ENCODE measurements at places on chromosomes 2 and 18.
A peak's percentile ranks its signal among the peaks of the same experiment; 100 is the strongest.

GRCh38 chr2:172449911-172450550 lies 22.6 kb downstream of the ITGA6 start:
- DNase-seq: no peak

GRCh38 chr2:80499095-80499494 lies 194.5 kb upstream of the LRRTM1 start:
- DNase-seq: no peak

GRCh38 chr18:59881728-59882656 lies 17.8 kb upstream of the PMAIP1 start:
- no peak for DNase-seq

DNA sequence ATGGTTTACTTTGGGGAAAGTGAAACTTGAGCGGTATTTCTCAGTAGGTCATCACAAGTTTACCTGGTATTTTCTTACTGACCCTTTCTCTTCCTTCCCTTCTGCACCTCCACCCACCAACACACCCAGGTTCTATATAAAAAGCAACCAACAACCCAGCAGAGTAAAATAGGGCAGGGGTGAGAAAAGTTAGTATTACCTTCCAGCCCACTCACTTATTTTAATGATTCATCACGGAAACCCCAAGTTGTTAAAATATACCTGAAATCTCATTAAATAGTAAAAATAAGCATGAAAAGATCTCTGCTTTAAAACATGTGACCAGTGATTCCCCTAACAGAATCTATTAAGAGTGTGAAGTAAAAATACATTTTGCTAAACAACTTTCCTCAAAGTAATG lies 306.1 kb downstream of the ZEB2 start:
- DNase-seq: no peak

GRCh38 chr2:1620081-1620480 lies 124.2 kb downstream of the PXDN start:
- peak; percentile 68 for DNase-seq

DNA sequence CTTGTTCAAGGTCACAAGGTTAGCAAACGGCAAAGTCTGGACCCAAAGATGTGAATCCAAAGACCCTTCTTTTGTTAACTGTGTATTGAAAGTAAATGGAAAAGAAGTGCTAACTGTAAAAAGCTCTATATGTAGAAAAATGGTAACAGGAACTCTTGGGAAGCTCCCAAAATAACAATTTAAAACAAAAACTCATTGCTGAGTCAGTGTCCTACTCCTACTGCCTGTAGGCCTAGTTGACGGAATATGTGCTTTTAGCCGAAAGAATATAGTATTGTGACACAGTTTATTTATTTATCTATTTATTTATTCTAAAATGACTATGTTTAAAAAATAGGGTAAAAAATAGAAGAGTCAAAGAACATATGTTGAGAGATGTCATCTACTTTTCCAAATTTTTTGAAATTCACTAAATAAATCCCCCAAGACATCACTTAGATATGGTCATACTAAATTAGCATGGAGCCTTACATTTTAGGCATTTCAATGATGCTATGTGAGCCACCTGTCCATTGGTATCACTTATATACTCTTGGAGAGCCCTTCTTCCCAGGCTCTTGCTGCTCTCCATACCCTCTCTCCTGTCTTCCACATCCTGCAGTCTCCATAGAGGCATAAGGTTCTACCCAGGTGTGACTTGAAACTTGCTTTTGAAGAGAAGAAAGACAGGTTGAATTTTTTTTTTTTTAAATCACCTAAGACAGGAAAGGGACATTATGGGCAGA lies 13.7 kb downstream of the COL5A2 start:
- no peak for DNase-seq

GRCh38 chr2:130836501-130837174 lies at the start of gene ARHGEF4:
TSS of gene ARHGEF4 (plus strand) at chr2:130836914. CDS start at chr2:130836954, 40 bp downstream.
- DNase-seq: no peak

GRCh38 chr2:52097071-52097470 lies 1065.1 kb upstream of the NRXN1 start:
- DNase-seq: no peak

- no peak for DNase-seq
These were observed 300.9 kb downstream of the NBAS start for GRCh38 chr2:15260196-15260595.

DNA sequence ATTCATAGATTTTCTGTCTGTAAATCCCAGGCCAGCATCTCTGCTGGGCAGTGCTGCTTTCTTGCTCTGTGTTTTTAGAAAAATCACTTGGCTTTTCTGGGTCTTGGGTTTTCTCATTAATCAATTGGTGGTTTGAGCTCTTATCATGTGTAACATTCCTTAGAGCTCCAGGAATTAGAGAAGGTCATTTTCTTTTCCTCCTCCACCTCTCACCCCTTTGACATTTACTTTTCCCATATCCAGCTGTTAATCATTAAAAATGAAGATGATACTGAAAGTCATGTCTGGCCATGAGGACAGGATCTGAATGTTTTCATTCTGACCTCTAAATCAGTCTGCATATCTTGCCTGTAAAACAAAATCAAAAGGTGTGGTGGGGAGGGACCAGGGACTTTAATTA lies 111.0 kb downstream of the LRRTM1 start:
- no peak for DNase-seq

- DNase-seq: no peak
These were observed 261.3 kb upstream of the NCKAP5 start for GRCh38 chr2:133829450-133830020.

DNA sequence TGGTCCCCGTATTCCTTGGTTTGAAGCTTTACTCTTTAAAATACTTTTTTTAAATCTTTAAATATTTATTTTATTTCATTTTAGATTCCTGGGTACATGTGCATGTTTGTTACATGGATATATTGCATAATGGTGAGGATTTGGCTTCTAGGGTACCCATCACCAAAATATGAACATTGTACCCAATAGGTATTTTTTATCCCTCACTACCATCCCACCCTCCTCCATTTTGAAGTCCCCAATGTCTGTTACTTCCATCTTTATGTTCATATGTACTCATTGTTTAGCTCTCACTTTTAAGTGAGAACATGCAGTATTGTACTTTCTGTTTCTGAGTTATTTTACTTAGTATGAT lies 59.5 kb upstream of the IL1RL1 start:
- no peak for DNase-seq

DNA sequence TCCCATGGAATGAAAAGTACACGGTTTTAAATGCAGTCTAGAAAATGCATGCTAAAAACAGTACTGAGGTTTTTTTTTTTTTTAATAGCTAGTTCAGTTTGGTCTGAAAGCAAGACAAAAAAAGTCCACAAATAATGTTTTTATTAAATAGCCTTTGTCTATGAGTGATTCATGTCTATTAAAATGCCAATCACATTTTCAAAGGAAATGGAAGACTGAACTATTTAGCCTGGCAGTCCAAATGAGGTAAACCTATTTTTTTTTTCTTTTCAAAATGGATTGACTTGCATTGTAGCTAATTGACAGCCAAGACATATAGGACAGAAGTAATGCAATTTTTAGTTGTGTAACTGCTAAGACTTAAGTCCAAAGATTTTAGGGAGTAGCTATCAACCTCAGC lies 90.3 kb downstream of the LRP1B start:
- DNase-seq: no peak

- no peak for DNase-seq
These were observed 64.3 kb downstream of the FSIP2 start for GRCh38 chr2:185802926-185803325.
